DMS153 (cell line): ENCODE measurements at places on chromosomes 6 and 20.

GRCh38 chr6:16273256-16273655, 34.9 kb downstream of the GMPR start:
- no peak for DNase-seq

DNA sequence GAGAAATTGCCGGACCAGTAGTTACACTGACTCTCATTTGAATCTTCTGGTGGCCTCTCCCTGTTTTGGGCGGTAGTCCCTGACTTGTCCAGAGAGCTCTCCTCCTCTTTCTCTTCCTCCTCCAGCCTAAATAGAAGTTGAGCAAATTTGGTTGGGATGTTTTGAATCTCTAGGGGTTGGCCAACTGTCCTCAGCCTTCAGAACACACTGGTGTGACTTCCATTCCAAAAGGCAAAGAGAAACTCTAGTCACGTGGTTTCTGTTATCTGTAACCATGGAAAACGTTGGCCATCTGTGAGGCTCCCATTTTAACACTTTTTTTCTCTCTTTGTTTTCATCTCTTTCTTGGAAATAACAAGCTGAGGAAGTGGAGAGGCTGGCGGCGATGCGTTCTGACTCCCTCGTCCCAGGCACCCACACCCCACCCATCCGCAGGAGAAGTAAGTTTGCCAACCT, 275.3 kb downstream of the TBC1D7 start:
- no peak for DNase-seq

- DNase-seq, result no peak
Observed at GRCh38 chr6:122482750-122483080, 11.1 kb upstream of the SERINC1 start.

DNA sequence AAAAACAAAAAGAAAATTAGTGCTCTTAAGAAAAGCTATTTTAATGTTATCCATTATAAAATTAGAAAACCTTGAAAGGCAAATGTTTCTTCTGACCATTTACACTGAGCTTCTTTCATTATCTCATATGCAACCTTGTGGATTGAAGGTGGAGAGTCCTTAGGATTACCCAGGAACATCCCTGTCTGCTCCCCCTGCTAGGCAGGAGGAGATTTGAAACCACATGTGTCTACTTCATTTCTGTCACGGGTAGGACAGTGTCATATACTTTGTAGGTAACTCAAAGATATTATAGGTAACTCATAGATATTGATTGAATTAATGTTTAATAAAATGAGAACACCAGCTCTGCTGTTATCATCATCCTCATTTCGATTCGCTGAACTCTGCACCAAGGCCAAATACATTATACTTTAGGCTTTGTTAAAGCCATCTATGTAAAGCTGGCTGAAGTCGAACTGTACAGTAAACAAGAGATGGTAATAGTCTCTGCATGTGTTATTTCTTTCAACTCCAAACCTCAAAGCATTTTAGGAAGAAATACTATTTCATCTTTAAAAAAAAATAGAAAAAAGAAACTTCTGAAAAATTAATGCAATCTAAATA, 49.5 kb downstream of the HDAC2 start:
- DNase-seq, result no peak

GRCh38 chr6:138795809-138796603, at the start of gene ECT2L:
Gene ECT2L (plus strand): TSS chr6:138796087. CDS start chr6:138813275, 17,188 bp downstream.
- DNase-seq, result peak; percentile 57

DNA sequence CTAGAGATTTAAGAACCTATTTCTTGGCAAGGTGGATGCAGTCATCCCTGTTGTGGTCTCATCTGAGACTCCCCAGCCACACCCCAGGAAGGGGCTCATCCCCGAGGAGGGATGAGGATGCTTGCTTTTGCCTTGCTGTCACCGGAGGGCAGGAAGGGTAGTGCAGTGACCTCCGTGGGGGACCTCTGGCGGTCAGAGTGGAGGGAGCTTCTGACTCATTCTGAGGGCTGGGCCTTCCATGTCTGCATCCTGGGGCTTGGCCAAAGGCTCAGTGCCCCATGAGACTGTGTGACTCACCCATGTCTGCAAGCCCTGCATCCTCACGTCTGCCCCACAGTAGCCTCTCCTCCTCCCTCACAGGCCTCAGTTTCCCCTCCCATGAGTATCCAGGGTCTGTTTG, 38.7 kb downstream of the UQCC2 start:
- no peak for DNase-seq

DNA sequence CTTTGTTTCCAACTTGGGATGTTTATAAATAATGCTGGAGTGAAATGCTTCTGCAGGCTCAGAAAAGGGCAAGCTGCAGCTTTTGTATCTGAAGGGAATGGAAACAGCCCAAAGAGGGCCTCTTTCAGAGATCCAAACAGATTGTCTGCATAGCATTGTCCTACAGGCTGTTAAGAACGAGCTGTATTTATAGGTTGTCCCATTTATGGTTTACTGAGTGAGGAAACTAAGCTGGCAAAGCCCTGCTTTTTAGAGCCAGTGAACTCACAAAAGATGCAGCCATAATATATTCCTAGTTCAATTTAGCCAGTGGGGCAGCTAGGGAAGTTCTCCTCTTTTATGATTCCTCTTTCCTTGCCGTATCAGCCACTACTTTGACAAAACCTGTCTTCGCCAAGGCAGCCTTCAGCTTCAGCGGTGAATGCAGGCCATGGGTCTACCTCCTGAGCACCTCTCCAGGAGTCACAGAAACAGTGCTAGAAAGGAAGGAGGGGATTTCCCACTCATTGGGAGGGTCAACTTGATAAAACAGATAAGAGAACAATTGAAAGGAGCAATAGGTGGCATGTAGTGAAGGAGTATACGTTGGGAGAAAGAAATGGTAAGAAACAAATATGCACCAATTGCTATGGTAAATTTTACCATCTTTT, 15.0 kb downstream of the KIAA0319 start:
- DNase-seq, result no peak

- no peak for DNase-seq
Observed at GRCh38 chr6:35493307-35493983, 3.4 kb downstream of the TEAD3 start.

DNA sequence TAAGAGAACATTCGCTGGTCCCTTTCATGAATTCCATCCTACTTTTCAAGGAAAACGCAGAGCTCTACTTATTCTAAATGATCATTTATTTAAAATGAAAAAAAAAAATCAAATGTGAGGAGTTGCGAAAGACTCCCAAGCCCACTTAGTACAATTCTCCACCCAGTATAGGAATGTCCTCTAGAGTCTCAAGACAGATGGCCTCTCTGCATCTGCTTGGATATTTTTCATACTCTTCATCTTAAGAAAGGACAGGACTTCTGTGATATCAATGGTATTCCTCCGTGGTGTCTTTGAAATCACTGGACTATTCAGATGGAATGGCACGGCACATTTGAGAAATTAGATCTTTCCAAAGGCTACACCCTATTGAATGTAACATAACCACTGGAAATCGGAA, 107.1 kb downstream of the PTPRK start:
- DNase-seq, result no peak

GRCh38 chr6:70669133-70669532, 1.4 kb downstream of the SMAP1 start:
- no peak for DNase-seq

- DNase-seq, result no peak
Observed at GRCh38 chr6:85496856-85497255, 47.0 kb downstream of the NT5E start.

- peak; percentile 55 for DNase-seq
Observed at GRCh38 chr6:16206595-16207037, 31.8 kb upstream of the GMPR start.

DNA sequence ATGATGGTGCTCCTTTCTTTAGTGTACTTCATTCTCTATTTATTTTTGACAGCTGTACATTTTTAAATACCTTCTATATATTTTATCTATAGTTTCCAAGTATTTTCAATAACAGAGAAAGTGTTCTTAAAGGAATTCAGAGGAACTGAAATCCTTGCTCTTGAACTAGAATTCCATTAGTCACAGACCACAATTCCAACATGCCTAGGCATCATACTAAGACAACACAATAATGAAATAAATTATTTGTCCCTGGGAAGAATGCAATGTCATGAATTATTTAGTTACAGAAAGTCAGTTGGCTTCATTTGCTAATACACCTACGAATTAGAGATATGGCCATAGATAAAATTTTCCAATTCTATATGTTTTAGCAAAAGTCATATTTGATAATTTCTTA, 671.2 kb downstream of the EPHA7 start:
- no peak for DNase-seq

GRCh38 chr6:25301362-25301761, 22.2 kb downstream of the CARMIL1 start:
- DNase-seq, result no peak
